ENCODE measurements at places on chromosomes 7 and 10. TPM values are rescaled to one million over a fixed set of nuclear protein-coding genes. Genes with fewer than 3 reads are reported as not detected.

Gene SSC4D
- 1.2 TPM for total RNA-seq

Gene GPR26
- total RNA-seq, result not detected

GRCh38 chr10:28922127-28922526 is 244.8 kb downstream of the BAMBI start:
- DNase-seq, result no peak

- DNase-seq, result no peak
These were observed 106.8 kb downstream of the ZMYND11 start for GRCh38 chr10:241966-242643.

DNA sequence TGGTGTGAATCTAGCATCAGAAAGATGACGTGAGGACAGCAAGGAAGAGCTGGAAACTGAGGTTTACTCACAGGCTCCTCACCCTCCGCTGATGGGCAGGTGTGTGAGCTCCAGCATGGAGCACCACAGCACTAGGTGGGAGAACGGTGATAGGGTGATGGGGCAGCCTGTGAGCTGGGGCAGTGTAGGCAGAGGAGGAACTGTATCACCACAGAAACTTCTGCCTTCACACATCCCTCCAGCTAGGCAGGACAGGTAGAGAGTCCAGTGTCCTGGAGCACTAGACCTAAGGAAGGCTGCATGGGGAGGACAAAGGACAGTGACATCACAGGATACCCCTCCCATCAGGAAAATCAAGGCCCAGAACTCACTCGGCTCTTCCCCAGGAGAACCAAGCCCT is 241.8 kb upstream of the PRSS58 start:
- no peak for DNase-seq

GRCh38 chr10:62613424-62613823 is 191.1 kb upstream of the ADO start:
- no peak for DNase-seq

DNA sequence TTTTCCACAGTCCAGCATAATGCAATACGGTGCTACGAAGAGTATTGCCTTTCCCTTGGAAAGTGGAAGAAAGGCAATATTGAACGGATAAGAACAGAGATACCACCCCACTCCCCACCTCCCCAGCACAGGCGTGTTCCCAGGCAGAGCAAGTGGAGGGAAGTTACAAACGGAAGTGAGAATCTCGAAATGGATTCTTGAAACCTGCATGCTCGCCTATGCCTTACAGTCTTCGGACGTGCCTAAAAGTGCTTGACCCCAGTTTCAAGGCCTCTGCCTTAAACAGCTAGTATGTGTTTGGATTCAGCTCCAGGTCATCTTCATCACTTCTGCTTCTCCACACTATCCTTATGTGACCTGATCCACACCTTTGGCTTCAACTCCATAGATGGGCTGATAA is 35.0 kb upstream of the USP6NL start:
- DNase-seq, result peak; percentile 28

- DNase-seq, result peak; percentile 67
These were observed 6.4 kb downstream of the ZMIZ2 start for GRCh38 chr7:44754802-44755697.

Gene SPDYE6
- total RNA-seq, result not detected

Gene TEX47
- total RNA-seq, result not detected

DNA sequence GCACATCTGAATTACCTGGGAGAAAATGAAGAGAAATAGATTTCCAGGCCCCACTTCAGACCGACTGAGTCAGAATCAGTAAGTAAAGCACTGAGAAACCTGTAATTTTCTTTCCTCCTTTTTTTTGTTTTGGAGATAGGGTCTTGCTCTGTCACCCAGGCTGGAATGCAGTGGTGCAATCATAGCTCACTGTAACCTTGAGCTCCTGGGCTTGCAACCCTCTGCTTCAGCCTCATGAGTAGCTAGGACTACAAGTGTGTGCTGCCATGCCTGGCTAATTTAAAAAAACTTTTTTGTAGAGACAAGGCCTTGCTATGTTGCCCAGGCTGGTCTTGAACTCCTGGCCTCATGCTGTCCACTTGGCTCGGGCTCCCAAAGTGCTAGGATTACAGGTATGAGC is 260.2 kb downstream of the STK31 start:
- no peak for DNase-seq

DNA sequence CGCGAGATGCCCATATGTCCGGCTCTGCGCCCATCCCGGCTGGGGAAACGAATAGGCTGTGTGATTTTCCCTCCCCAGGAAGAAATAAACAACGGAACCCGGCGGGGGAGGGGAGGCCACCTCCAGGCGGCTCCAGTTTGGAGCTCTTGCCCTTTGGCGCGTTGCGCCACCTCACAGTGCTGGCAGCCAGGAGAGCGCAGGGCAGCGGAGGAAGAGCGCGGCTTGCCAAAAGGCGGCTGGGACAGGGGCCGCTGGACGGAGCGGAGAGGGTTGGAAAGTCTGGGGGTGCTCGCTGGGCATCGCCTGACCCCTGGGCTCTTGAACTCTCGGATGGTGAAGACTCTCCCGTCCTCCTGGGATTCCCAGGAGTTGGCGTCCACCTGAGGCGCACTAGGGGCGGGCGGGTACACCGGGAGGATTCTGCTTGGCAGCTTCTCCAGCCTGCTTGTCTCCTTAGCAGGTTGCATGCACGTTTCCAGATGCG is 5.3 kb upstream of the NEUROG3 start:
- DNase-seq, result no peak

Gene ANKRD2
- total RNA-seq, result not detected

GRCh38 chr7:150966002-150966401 is 12.1 kb downstream of the KCNH2 start:
- no peak for DNase-seq

- no peak for DNase-seq
These were observed 365.1 kb downstream of the GRID1 start for GRCh38 chr10:86001521-86001920.

DNA sequence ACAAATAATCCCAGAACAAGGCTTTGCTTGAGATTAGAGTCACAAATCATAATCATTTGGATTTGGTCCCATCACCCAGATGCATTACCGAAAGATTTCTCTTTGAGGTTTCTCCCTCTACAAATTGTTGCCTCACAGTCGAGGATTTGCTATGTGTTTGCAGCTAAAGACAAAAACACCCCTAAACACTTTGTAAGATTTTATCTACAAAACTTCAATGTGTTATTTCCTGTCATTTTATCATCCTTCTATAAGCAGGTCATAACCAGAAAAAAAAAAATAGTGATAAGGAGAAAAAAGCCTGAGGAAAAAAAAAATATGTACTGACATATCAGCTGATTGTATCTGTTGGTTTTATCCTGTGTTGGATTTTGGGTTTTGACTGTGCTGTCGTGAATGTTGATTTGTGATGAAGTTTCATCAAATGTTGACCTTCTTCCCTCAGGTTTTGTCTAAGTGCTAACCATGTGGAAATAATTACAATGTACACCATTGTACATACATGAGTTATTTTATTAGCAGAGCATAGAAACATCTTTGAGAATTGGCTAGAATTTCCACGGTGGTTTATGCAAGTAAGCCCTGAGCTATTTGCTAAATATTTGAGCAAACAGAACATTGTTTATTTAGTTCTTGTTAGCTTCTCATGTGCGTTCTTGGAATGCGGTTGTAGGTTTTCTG is 274.4 kb downstream of the NEBL start:
- no peak for DNase-seq

DNA sequence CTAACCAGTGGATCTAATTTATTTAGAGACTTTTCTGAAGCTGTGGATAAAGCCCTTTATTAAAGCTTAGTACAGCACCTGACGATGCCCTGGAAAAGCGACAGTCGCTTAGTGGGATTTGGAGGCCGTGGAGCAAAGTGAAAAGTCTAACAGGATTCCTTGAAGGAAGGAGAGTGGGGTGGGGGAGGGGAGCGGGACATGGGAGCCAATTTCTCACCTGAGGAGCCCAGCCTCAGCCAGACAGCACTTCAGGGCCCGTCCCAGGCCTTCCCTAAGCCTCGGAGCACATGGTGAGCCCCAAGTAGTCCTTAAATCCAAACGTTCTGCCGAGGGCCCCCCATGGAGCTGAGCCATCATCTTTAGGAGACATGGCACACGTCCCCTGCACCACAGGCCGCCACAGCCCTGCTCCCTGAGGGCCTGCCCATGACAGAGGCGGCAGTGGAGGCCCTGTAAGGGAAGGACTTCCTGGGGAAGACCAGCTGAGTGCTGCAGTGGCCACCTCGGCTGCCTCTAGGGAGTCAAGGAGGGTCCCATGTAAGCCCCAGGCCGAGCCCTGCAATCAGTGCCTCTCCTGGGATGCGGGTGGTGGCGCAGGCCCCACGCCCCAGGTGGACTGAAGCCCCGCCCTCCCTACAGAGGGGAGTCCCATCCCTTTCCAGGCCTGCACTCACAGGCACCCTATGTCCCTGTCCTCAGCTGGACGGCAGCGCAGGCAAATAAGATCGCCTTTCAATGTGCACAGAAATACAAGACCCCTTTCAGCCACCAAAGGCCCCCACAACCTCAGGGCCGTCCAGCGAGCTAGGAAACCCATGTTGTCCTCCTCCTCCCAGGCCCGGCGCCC is 187.0 kb downstream of the MAD1L1 start:
- DNase-seq, result peak; percentile 61

- DNase-seq, result no peak
These were observed 51.5 kb upstream of the DLX6 start for GRCh38 chr7:96953676-96954513.

GRCh38 chr7:105643384-105643783 is 62.1 kb upstream of the EFCAB10 start:
- no peak for DNase-seq

Gene RADIL
- 2.8 TPM for total RNA-seq

DNA sequence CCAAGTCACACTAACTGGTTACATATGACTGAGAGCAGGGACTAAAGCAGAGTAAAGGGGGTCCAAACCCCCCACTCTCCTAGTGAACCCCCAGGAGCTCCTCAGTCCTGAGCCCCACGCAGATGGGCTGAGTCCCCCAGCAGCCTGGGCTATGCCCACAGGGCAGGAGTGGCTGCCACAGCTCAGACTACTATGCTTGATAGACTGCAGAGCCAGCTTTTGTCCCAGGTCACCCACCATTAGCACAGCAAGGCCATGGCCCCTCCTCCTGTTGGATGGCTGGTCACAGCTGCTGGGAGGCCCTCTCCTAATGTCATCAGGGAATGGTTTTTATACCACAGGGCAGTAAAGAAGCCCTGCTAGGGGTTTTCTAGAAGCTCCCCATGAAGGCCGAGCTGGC is 46.3 kb upstream of the FGFR2 start:
- DNase-seq, result no peak

Gene MMD2
- not detected for total RNA-seq

Gene TSC22D4
- total RNA-seq, result 67.1 TPM

DNA sequence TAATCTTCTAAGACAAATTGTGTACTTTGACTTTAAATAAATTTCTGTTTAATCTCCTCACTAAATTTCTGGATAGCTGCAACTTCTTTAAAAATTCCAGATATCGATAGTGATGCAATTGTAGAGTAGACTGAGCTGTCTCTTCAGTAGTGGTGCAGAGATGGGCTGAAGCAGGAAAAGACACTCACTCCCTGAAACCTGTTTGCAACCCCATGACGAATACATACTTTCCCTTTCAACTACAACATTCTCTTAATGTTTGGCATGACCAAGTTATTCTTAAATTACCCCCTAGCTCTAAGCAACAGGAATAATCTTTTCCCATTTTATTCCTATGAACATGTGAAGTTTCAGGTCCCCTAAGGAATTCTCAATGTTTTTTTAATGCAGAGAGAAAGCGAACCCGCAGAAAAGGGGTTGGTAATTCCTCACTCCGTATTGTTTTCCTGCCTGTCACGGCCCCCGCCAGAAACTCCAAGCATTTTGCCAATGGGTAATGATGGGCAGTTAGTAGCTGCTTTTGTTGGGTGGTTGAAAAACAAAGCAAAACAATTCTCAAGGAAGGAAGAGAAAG is 1.3 kb downstream of the THSD7A start:
- DNase-seq, result no peak

Gene IL2RA
- total RNA-seq, result 41.6 TPM

DNA sequence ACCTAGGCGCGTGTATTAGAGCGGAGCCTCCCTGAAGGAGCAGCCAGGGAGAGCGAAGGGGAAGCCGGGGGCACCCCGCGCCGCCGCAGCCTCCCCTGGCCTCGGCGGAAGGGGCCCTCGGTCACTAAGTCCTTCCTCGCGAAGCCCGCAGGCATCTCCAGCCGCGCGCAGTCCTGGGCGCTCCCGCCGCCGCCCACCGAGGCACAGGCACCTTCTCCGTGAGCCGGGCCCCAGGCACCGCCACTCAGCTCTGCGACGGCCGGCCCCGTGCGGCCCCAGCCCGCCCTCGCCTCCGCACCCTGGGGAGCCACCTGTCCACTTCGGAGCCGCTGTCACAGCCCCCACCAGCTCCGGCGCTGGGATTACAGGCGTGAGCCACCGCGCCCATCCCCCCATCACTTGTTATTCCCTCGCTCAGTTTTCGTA is 80.8 kb downstream of the ZNF467 start:
- no peak for DNase-seq

- DNase-seq, result no peak
These were observed 819 bp downstream of the TMED4 start for GRCh38 chr7:44580945-44581878.

GRCh38 chr10:68463365-68464093 is 8.2 kb downstream of the DNA2 start:
- DNase-seq, result no peak

- no peak for DNase-seq
These were observed 97.0 kb upstream of the FERD3L start for GRCh38 chr7:19242246-19242645.

Measured in spleen (tissue), 13 donors.